Hepatocyte (in vitro differentiated cells): ENCODE measurements at places on chromosomes 5 and 9. TPM values are rescaled to one million over a fixed set of nuclear protein-coding genes. Genes with fewer than 3 reads are reported as not detected.

Gene TLE1
- total RNA-seq = 100 TPM in 2 replicates

DNA sequence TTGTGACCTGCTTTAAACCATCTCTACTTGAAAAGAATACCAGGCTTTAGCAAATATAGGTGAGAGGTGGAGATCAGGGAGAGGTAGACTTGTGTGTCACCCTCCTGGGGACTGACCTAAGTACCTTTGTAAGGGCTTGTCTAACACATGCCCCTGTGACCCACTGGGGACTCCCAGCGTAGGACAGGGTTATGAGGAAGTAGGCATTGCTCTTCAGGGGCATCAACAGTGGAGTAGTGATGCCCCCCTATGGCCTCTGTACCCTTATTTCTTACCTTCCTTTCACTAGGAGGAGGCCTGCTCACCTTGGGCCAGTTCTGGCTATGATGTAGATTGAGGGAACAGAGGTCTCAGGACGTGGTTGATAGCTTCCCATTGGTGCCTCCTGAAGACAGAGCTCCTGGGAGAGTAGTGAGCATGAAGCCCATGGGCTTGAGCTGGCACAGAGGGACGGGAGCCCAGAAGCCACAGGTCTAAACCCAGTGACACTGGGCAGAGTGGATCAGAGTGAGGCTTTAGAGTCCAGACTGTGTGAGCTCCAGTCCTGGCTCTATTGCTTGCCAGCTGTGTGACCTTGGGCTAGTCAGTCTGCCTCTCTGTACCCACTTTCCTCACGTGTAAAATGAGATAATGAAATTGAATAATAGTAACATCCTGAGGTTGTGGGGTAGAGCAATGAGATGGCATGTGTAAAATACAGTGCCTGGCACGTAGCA lies 191.7 kb downstream of the AOPEP start:
- peaks cover 80% of the 10 kb centered on the region for H3K4me1 ChIP-seq
- no peaks in the 10 kb centered on the region for H3K27me3 ChIP-seq
- no peak overlapping the region for H3K27ac ChIP-seq
- H3K4me3 ChIP-seq = no peak overlapping the region

Gene PCDHB15
- 1.8 and 3.3 TPM in 2 replicates for total RNA-seq

Gene C9
- total RNA-seq = 0.47 and 0.76 TPM in 2 replicates

Gene GALNT12
- 13.0 and 16.4 TPM in 2 replicates for total RNA-seq
